ENCODE measurements at places on chromosomes 16 and 17. TPM values are rescaled to one million over a fixed set of nuclear protein-coding genes. Genes with fewer than 3 reads are reported as not detected.

MRPL58 gene
- total RNA-seq, result 8.6 TPM

WSCD1 gene
- 24.6 TPM for total RNA-seq

KRTAP4-4 gene
- total RNA-seq, result not detected

SLC47A1 gene
- 3.7 TPM for total RNA-seq
